ENCODE measurements at places on chromosomes 4 and X. TPM values are rescaled to one million over a fixed set of nuclear protein-coding genes. Genes with fewer than 3 reads are reported as not detected.

SMIM31 gene
- not detected for total RNA-seq

RAB39B gene
- not detected for total RNA-seq

GRCh38 chrX:134552351-134552750 lies 92.4 kb downstream of the HPRT1 start:
- H3K4me1 ChIP-seq = no peaks in the 10 kb centered on the region
- peaks cover 24% of the 10 kb centered on the region for H3K27me3 ChIP-seq
- no peak overlapping the region for H3K4me3 ChIP-seq
- DNase-seq = no peak
- no peaks in the 10 kb centered on the region for H3K36me3 ChIP-seq
- H3K27ac ChIP-seq = peak overlapping the region; percentile 78

DNA sequence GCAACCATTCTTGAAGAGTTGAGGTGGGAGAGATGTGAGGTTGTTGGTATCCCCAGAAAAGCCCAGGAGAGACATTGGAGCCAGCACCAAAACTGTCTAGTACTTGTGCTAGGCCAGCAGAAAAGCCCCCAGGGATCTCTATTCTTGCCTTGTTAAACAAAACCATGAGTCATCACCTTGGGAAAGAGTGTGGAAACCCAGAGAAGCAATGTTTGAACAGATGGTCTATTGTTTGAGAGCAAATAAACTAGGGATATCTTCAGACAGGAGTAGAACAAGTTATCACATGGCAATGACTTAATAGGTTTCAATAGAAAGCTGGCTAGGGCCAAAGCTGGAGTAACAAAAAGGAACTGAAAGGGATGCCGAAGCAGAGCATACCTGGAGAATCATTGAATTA lies 195.7 kb upstream of the CASK start:
- H3K4me1 ChIP-seq = no peaks in the 10 kb centered on the region
- DNase-seq = no peak
- no peak overlapping the region for H3K27ac ChIP-seq
- no peak overlapping the region for H3K4me3 ChIP-seq
- H3K27me3 ChIP-seq = no peaks in the 10 kb centered on the region
- H3K36me3 ChIP-seq = no peaks in the 10 kb centered on the region

DNA sequence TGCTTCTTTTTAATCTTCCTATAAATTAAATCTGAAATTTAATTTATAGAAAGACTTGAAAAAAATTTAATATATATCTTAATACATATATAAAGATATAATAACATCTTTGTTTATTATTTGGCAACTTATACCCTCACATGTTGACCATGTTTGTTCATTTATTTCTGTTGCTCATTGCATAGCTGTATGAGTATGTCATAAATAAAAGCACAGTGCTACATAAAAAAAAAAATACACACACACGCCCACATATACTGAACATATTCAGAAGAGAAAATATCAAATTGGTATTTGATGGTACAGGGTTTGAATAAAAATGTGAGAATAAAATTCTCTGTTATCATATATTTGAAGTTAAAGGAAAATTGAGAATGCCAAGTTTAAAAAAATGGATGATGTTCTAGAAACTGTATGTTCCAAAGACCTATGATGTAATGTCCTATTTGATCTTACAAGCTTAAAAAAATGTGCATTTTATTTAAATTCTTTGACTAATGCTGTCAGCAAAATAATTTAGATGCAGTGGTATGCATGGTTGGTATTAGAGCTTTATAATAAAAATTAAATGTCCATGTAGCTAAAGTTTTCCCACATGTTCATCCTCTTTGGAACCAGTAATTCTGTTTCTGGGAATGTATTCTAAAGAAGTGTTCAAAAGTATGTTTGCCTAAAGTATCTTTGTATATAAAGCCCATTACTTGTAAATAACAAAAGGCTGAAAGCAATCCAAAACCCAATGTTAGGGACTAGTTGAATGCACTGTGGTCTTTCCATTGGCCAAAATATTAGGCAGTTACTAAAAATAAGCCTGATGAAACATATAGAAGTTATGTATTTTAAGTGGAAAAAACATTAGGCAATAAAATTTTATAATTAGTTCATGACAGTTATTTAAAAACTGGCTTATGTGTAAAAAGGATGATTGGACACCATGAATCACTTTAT lies 12.9 kb downstream of the TMEM184C start:
- H3K27me3 ChIP-seq = no peaks in the 10 kb centered on the region
- no peak overlapping the region for H3K4me3 ChIP-seq
- no peak overlapping the region for H3K27ac ChIP-seq
- no peaks in the 10 kb centered on the region for H3K36me3 ChIP-seq

- H3K4me3 ChIP-seq = no peak overlapping the region
- no peaks in the 10 kb centered on the region for H3K4me1 ChIP-seq
- no peak for DNase-seq
- no peaks in the 10 kb centered on the region for H3K36me3 ChIP-seq
Measured at GRCh38 chr4:85688055-85688740, 213.2 kb downstream of the ARHGAP24 start.

DNA sequence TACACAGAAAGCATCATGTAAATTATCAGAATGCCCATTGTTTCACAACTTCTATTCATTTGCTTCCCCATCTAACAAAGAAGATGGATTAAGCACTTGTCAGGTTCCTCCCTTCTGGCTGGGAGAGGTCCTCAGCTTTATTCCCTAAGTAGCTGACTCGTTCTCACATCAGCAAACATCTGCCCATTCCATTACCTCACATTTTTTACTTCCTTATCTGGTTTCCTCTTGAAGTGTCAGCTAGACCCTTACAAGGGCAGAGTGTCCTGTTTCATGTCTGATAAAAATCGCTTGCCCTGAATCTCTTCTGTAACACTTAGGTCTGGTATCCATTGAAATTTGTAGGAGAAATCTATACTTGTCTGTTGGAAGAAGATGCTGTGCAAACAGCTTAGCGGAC lies 34.7 kb downstream of the TMPRSS11A start:
- H3K27ac ChIP-seq = no peak overlapping the region
- DNase-seq = no peak
- no peaks in the 10 kb centered on the region for H3K36me3 ChIP-seq
- no peaks in the 10 kb centered on the region for H3K4me1 ChIP-seq

DNA sequence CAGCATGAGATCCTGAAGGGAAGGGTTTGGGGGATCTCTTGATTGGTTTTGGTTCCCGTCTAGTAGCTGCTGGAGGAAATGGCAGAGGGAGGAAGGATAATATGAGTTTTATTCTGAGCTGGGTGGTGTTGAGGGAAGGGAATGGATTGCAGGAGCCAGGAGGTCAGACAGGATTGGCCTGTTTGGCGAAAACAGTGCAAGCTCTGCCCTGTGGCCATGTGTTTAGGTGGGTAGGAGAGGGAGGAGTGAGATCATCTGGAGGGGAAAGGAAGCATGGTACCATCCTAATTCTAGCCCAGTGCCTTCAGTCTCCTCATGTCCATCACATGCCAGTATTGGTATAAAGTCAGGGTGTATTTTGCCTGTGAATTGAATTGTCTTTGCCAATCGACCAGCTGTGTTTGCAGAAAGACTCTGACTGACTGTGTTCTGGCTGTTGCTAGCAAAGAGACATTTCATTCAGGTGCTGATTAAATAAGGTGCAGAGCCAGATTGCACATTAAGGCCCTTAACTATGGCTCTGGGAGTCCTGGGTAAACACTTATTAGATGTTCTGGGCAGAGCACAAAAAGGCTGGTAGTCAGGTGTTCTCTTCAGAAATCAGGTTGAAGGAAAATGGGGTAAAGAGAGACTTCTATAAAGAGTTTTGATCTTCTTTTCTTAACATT lies 10.0 kb downstream of the TMEM164 start:
- H3K4me1 ChIP-seq = no peaks in the 10 kb centered on the region
- no peak for DNase-seq
- no peaks in the 10 kb centered on the region for H3K27me3 ChIP-seq
- H3K27ac ChIP-seq = no peak overlapping the region
- no peak overlapping the region for H3K4me3 ChIP-seq

GRCh38 chrX:81392396-81392795 lies 190.5 kb downstream of the SH3BGRL start:
- no peak for DNase-seq
- H3K27me3 ChIP-seq = no peaks in the 10 kb centered on the region
- no peaks in the 10 kb centered on the region for H3K4me1 ChIP-seq

GRCh38 chr4:1991596-1992434 lies 17.0 kb downstream of the NELFA start:
- no peak overlapping the region for H3K4me3 ChIP-seq
- no peaks in the 10 kb centered on the region for H3K36me3 ChIP-seq
- H3K27me3 ChIP-seq = no peaks in the 10 kb centered on the region
- no peak for DNase-seq
- no peak overlapping the region for H3K27ac ChIP-seq
- no peaks in the 10 kb centered on the region for H3K4me1 ChIP-seq

DNA sequence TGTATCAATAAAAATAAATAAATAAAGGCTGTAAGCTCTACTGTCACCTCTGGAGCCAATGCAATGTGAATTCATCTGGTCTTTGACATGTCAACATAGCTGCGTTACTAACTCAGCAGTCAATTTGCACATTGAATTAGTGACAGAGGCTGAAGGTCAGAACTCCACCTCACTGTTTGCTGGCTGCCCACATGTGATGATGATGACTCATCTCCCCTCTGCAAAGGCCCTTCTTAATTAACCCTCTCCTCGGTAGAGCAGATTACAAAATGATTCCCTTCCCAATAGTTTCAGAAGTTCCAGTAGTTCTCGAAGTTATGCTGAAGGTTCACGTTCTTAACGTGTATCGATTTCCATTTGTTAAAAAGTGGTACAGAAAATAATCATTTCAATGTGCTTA lies 1626.0 kb upstream of the TENM3 start:
- H3K4me1 ChIP-seq = no peaks in the 10 kb centered on the region

- H3K4me1 ChIP-seq = no peaks in the 10 kb centered on the region
- no peak overlapping the region for H3K27ac ChIP-seq
- H3K27me3 ChIP-seq = no peaks in the 10 kb centered on the region
- H3K36me3 ChIP-seq = no peaks in the 10 kb centered on the region
- no peak for DNase-seq
- no peak overlapping the region for H3K4me3 ChIP-seq
Measured at GRCh38 chr4:24547979-24548378, 36.4 kb downstream of the DHX15 start.
